ENCODE measurements at places on chromosomes 7 and 10. TPM values are rescaled to one million over a fixed set of nuclear protein-coding genes. Genes with fewer than 3 reads are reported as not detected.

- H3K27me3 ChIP-seq, result peaks cover 6% of the 10 kb centered on the region
- DNase-seq, result no peak
- H3K4me1 ChIP-seq, result peaks cover 8% of the 10 kb centered on the region
Observed at GRCh38 chr10:20898866-20899535, 1.9 kb upstream of the NEBL start.

AP1S1 gene
- total RNA-seq, result 57.9 TPM

GRCh38 chr10:133457100-133457841 lies 3.5 kb downstream of the SCART1 start:
- no peaks in the 10 kb centered on the region for H3K27me3 ChIP-seq
- no peaks in the 10 kb centered on the region for H3K4me1 ChIP-seq
- H3K4me3 ChIP-seq, result no peak overlapping the region
- peaks cover 2% of the 10 kb centered on the region for H3K36me3 ChIP-seq

FANK1 gene
- 0.81 TPM for total RNA-seq

GRCh38 chr7:50472427-50472826 lies 22.3 kb upstream of the FIGNL1 start:
- H3K4me1 ChIP-seq, result peaks cover 8% of the 10 kb centered on the region
- H3K4me3 ChIP-seq, result no peak overlapping the region
- peaks cover 41% of the 10 kb centered on the region for H3K27me3 ChIP-seq
- H3K27ac ChIP-seq, result no peak overlapping the region

DNA sequence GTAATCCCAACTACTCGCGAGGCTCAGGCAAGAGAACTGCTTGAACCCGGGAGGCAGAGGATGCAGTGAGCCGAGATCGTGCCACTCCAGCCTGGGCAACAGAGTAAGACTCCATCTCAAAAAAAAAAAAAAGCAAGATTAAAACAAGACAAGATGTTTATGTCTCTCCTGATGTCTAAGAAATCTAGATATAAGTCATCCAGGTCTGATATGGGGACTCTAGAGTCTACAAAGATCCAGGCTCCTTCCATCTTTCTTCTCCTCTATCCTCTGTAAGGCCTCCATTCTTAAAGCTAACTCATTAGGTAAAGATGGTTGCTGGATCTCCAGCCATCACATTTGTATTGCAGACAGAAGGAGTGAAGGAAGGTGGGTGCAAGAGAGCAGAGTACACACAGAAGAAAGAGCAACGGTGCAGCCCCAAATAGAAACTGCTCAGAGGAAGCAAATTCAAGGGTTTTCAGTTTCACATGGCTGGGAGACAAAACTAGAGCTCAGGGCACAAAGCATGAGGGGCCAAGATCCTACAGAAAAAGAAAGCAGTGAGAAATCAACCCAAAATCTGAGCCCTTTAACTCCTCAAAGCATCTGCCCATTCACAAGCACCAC lies 57.6 kb downstream of the USP6NL start:
- no peak overlapping the region for H3K27ac ChIP-seq
- peaks cover 21% of the 10 kb centered on the region for H3K4me1 ChIP-seq
- H3K27me3 ChIP-seq, result no peaks in the 10 kb centered on the region
- no peak overlapping the region for H3K4me3 ChIP-seq
- no peak for DNase-seq

C10orf105 gene
- not detected for total RNA-seq

DNA sequence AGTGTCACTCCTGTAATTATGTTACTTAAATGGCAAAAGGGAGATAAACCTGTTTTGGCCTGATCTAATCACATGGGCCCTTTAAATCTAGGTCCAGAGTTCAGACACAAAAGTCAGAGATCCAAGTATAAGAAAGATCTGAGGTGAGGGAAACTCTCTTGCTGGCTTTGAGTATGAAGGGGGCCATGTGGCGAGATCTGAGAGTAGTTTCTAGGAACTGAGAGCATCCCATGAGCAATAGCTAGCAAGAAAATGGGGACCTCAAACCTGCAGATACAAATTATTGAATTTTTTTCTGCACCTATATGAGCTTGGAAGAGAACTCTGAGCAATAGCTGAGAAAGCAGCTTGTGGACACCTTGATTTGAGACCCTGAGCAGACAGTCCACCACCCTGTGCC lies 27.6 kb downstream of the ANKRD7 start:
- no peaks in the 10 kb centered on the region for H3K36me3 ChIP-seq
- no peak overlapping the region for H3K27ac ChIP-seq
- peaks cover 7% of the 10 kb centered on the region for H3K27me3 ChIP-seq
- DNase-seq, result no peak

SFXN3 gene
- 81.0 TPM for total RNA-seq

HYAL4 gene
- total RNA-seq, result not detected

GRCh38 chr7:132932296-132933071 lies 149.4 kb downstream of the CHCHD3 start:
- no peak overlapping the region for H3K4me3 ChIP-seq
- peaks cover 5% of the 10 kb centered on the region for H3K4me1 ChIP-seq
- H3K27me3 ChIP-seq, result no peaks in the 10 kb centered on the region
- H3K36me3 ChIP-seq, result peaks cover 4% of the 10 kb centered on the region

DNA sequence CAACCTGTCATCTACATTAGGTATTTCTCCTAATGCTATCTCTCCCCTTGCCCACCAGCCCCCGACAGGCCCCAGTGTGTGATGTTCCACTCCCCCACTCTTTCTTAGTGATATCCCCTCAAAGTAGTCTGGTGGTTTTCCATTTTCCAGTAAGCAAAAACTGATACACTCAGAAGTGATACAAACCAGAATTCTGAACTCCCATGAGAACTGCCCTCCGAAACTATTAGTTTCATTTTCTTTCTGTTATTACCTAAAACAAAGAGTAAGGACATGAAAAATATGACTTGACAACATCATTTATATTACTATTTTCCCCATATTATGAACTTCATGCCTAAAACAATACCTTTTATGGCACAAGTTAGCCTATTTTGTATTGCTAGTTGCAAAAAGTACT lies 175.0 kb downstream of the OTUD1 start:
- H3K27ac ChIP-seq, result no peak overlapping the region
- H3K4me3 ChIP-seq, result no peak overlapping the region
- no peak for DNase-seq
- no peaks in the 10 kb centered on the region for H3K27me3 ChIP-seq

GRCh38 chr7:140310337-140311002 lies 87.9 kb downstream of the SLC37A3 start:
- peaks cover 4% of the 10 kb centered on the region for H3K27me3 ChIP-seq
- peaks cover 9% of the 10 kb centered on the region for H3K36me3 ChIP-seq
- no peak for DNase-seq

GRCh38 chr10:72009425-72010081 lies 45.4 kb downstream of the CHST3 start:
- H3K27me3 ChIP-seq, result no peaks in the 10 kb centered on the region
- peak overlapping the region; percentile 98 for H3K27ac ChIP-seq
- peak overlapping the region; percentile 56 for H3K4me3 ChIP-seq
- peak; percentile 97 for DNase-seq

- H3K27ac ChIP-seq, result no peak overlapping the region
- peaks cover 37% of the 10 kb centered on the region for H3K4me1 ChIP-seq
- H3K36me3 ChIP-seq, result peaks cover 3% of the 10 kb centered on the region
- no peak for DNase-seq
- no peaks in the 10 kb centered on the region for H3K27me3 ChIP-seq
- no peak overlapping the region for H3K4me3 ChIP-seq
Observed at GRCh38 chr7:47596502-47597202, 14.7 kb upstream of the TNS3 start.

DNA sequence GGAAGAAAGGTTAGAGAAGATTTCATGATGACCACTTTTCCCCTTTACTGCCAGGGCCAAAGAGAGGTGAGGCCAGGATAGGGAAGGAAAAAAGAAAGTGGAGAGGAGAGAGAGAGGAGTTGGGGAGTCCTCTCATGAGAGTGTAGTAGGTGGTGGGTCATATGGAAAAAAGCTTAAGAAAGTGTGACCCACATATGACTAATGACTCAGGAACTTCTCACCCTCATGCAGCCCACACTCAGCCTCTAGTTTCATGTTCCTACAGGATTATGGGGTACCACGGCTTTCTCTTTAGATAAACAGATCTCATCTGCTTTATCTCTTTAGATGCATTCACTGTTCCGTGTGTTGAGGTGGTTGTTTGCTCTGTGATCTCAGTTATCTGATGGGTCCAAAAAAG lies 462.5 kb upstream of the IGFBP3 start:
- H3K4me1 ChIP-seq, result peaks cover 27% of the 10 kb centered on the region
- no peak overlapping the region for H3K27ac ChIP-seq
- no peak for DNase-seq
- H3K36me3 ChIP-seq, result no peaks in the 10 kb centered on the region
- no peaks in the 10 kb centered on the region for H3K27me3 ChIP-seq

- H3K27me3 ChIP-seq, result no peaks in the 10 kb centered on the region
- no peaks in the 10 kb centered on the region for H3K36me3 ChIP-seq
- H3K27ac ChIP-seq, result no peak overlapping the region
- no peak overlapping the region for H3K4me3 ChIP-seq
Observed at GRCh38 chr7:136601772-136602171, 266.7 kb upstream of the CHRM2 start.

All from osteocyte (in vitro differentiated cells).